ENCODE measurements at places on chromosomes 3 and 15.

DNA sequence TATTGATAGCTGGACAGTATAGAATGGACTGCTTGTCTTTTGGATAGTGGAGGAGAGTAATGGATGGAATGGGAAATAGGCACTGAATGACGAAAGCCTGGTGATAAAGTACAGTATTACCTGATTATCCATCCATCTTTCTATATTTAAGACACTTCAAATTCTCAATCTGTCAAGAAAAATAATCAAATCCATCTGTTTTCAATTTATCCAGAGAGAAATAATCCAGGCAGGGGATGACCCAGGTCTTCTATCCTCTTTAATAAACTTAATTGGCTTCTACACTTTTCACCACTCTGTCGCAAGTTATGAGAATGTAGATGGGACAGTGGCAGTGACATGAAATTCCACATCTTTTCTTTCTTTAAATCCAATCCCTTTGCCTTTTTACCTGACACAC is 420.3 kb upstream of the PDZRN3 start:
- no peak for DNase-seq

DNA sequence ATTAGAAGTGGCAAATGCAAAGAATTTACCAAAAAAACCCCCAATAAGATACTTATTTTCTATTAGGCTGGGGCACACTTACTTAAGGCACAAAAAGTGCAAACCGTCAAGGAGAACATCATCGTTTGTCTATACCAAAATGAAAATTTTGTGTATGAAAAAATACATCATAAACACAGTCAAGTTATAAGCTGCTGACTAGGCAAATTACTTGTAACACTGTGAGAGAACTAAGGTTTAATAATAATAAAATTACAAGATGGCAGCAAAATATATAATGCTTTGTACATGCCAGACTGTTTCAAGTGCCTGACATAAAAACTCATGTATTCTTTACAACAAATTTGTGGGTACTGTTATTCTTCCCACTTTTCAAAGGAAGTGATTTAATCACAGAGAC is 297.2 kb upstream of the CRBN start:
- no peak for DNase-seq

GRCh38 chr15:99130314-99130713 is 25.4 kb downstream of the SYNM start:
- no peak for DNase-seq

GRCh38 chr15:29672923-29673809 is 149.1 kb downstream of the TJP1 start:
- DNase-seq = no peak

- no peak for DNase-seq
Observed at GRCh38 chr3:174398761-174399160, 460.4 kb upstream of the NAALADL2 start.

GRCh38 chr3:123745184-123745855 is 138.8 kb downstream of the MYLK start:
- DNase-seq = no peak

DNA sequence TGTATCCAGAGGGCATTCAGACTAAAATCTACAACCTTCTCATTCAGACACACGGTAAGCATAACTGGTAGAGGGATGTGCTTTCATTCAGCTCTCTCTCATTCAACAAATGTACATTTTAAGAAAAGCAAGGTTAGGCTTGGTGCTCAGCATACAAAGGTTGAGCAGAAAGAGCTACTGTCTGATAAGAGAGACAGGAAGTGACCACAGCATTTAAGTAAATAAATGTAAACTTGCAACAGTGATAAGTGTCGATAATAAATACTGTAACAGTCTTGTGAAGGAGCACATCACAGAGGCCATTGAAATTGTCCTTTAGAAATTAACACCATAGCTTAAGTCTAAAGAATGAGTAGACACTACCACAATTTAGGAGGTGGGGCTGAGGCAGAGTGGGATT is 3.4 kb downstream of the CD96 start:
- no peak for DNase-seq

- no peak for DNase-seq
Observed at GRCh38 chr3:37590328-37591079, 271.2 kb upstream of the CTDSPL start.

- DNase-seq = peak; percentile 55
Observed at GRCh38 chr3:151837057-151837456, 23.1 kb downstream of the AADAC start.

DNA sequence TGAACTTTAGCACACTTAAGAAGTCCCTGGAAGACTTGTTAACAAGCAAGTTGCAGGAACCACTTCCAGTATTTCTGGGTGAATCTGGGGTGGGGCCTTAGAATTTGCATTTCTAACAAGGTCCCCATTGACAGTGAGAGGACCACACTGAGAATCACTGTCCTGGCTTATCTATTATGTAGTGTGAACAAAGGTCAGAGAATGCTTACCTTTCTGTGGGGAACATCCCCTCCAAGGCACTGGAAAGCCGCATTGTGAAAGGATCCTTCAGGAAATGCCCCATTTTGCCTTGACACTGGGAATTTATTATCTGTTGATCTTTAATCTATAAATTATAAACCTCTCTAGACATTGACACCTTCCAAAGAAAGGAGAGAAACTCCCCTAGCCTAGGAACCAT is 74.8 kb downstream of the IGF2BP2 start:
- no peak for DNase-seq

DNA sequence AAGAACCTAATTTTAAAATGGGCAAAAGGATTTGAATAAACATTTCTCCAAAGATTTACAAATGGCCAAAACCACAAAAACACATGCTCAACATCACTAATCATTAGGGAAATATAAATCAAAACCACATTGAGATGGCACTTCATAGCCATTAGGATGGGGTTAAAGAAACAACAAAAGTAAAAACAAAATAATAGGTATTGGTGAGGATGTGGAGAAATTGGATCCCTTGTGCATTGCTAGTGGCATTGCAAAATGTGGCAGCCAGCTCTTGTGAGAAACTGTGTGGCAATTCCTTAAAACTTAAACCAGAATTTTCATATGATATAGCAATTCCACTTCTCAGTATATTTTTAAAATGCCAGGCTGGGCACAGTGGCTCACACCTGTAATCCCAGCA is 126.5 kb downstream of the STT3B start:
- DNase-seq = no peak

DNA sequence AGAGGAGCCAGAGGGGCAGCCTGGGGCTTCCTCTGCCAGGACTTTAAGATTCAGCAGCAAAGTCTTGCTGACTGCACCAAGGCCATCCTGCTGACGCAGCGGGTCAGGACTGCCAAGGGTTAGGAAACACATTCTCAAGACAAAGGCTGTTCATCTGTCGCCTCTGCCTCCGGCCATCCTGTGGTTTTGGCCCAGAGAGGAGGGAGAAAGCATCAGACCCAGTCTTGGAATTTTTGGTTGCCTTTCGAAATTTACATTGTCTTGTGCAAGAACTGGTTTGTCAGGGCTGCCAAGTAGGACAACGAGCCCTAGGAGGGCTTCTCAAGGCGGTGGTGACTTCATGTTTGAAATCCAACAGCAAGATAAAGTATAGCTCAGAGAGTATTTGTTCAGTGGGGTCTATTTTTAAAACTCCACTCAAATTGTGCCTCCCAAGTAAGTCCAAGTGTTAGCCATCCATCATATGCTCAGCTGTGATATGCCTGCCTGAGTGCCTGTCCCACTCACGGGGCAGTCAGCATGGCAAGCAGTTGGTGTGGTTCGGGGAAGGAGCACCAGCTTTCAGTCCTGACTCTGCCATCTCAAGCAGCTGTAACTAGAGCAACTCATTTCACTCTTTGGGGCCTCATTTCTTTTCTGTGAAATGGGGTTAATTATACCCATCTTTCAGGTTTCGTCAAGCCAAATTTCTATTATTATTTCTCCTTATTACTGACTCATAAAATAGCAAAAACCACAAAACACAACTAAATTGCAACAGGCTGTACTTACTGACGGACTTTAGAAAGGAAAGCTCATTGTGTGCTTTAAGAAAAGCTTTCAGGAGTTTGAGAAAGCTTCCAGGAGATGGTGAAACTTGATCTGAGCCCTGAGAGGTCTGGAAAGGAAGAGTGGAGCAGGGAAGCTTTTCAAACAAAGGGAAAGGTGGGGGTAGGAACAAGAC is 42.4 kb upstream of the RHO start:
- peak; percentile 97 for DNase-seq

Measured in AG08395 (cell line).